ENCODE measurements at places on chromosomes 7 and 10. TPM values are rescaled to one million over a fixed set of nuclear protein-coding genes. Genes with fewer than 3 reads are reported as not detected.

Gene MOSPD3
- 25.9 TPM for total RNA-seq

Gene BMPR1A
- 31.3 TPM for total RNA-seq

Gene ZNF365
- 2.0 TPM for total RNA-seq

Gene ASAH2B
- total RNA-seq: 1.0 TPM

Gene PSTK
- 3.4 TPM for total RNA-seq

Gene KIF11
- total RNA-seq: 4.3 TPM

Gene SLC26A5
- total RNA-seq: 1.2 TPM

Gene GATA3
- 91.0 TPM for total RNA-seq

Gene NODAL
- total RNA-seq: not detected

Gene ZNF282
- total RNA-seq: 31.0 TPM

Gene NEUROG3
- total RNA-seq: not detected

Gene MEIG1
- not detected for total RNA-seq

GRCh38 chr7:38824948-38825347 lies 84.0 kb downstream of the VPS41 start:
- no peak for DNase-seq

DNA sequence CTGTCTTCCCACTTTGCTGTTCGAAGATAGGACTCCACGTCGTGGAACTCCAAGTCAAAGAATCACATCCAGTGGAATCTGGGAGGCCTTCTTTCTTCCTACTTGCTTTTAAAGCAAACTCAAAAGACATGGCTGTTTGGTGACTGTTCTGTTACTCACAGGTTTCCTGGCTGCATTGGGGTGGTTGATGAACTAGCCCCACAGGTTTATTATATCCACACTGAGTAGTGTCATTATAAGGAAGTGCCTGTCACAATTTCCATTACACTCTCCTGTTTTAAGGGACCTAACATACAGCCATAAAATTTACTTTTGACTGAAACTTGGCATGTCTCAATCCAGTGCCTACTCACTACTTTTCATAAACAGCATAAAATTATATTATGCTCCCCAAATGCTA lies 287.3 kb upstream of the SP4 start:
- no peak for DNase-seq

DNA sequence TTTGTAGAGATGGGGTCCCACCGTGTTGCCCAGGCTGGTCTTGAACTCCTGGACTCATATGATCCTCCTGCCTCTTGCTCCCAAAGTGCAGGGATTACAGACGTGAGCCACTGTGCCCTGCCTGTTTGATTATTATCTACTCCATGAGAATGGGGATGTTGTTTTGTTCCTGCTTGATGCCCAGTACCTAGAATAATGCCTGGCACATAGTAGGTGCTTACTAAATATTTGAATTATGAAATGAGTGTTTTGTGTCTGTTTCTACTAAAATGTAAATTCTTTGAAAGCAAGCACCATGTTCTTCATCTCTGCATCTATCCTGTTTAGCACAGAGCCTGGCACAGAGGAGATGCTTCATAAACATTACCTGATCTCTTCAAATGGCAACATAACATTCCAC lies 40.9 kb downstream of the ZNF783 start:
- no peak for DNase-seq

- DNase-seq: no peak
Observed at GRCh38 chr7:12130609-12131008, 80.5 kb upstream of the TMEM106B start.

GRCh38 chr7:75638594-75639070 lies 100.1 kb downstream of the HIP1 start:
- peak; percentile 84 for DNase-seq

DNA sequence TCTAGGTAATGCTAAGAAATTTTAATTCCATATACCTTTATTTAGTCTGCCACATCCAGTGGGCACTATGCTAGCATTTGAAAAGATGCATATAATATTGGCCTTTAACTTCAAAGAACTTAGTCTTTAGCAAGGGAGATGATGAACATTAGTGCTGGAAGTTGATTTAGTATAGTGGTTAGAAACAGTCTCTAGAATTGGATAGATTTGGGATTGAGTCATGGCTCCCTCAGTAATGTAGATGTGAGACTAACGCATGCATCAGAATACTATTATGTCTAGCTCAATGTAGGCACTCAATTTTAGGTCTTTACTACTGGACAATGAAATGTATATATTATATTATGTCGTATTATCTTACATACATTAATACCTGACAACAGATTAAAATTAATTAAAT lies 5.8 kb downstream of the DKK1 start:
- no peak for DNase-seq

GRCh38 chr7:16028103-16028502 lies 341.6 kb upstream of the MEOX2 start:
- no peak for DNase-seq

- no peak for DNase-seq
Observed at GRCh38 chr10:6148908-6149307, 53.8 kb upstream of the PFKFB3 start.

DNA sequence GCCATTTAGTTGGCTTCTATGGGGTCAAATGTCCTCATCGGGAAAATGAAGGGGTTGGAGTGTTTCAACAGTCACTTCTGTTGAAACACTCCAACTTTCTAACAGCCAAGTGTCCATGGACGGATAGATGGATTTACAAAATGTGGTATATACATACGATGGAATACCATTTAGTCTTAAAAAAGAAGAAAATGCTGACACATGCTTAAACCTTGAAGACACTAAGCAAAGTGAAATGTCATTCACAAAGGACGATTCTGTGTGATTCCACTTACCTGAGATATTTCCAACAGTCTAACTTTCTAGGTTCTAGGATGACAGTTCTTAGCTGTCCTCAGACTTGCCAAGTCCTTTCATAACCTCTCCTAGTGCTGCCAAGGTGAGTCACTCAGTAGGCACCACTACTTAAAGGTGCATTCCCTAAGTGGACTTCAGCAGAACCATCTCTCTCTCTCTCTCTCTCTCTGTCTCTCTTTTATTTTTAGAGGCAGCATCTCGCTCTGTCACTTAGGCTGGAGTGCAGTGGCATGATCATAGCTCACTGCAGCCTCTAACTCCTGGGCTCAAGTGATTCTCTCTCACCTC lies 69.0 kb downstream of the DENND2A start:
- no peak for DNase-seq

- DNase-seq: no peak
Observed at GRCh38 chr7:3408814-3409595, 108.0 kb downstream of the SDK1 start.

GRCh38 chr10:114239117-114239993 lies at the start of gene VWA2:
VWA2 (plus strand) TSS chr10:114239254; CDS start chr10:114248714, 9,460 bp downstream.
- no peak for DNase-seq

DNA sequence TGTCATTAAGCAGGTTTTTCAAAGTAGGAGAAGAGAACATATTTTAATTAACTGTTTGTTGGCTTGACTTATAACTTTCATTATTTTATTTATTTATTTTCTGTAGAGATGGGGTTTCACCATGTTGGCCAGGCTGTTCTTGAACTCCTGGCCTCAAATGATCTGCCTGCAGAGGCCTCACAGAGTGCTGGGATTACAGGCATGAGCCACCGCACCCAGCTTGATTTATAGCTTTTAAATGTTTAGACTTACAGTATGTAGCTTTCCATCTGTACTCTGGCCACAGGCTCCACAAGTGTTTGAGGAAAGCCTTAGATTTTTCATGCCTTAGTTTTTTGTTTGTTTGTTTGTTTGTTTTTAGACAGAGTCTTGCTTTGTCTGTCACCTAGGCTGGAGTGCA lies 72.7 kb upstream of the IFRD1 start:
- no peak for DNase-seq

GRCh38 chr10:667096-667495 lies 22.4 kb downstream of the DIP2C start:
- no peak for DNase-seq

DNA sequence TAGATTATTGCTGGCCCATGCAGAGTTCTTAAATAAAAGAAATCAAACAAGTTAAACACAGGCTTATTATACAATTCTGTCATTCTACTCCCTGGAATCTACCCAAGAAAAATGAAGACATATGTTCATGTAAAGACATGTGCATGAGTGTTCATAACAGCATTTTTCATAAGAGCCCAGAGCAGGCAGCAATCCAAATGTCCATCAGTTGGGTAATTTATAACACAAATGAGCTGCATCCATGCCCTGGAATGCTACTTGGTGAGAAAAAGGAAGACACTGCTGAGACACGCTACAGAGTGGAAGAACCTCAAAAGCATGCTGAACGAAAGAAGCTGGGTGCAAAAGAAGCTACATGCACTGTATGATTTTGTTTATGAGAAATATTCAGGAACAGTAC lies 342.6 kb downstream of the TCERG1L start:
- DNase-seq: no peak

- DNase-seq: peak; percentile 82
Observed at GRCh38 chr7:148699024-148699781, 500 bp downstream of the CUL1 start.

GRCh38 chr10:102948176-102948575 lies 30.1 kb downstream of the CNNM2 start:
- no peak for DNase-seq

GRCh38 chr10:114021717-114022680 lies 21.7 kb upstream of the ADRB1 start:
- no peak for DNase-seq

- no peak for DNase-seq
Observed at GRCh38 chr7:121530227-121531174, 134.4 kb upstream of the FAM3C start.

DNA sequence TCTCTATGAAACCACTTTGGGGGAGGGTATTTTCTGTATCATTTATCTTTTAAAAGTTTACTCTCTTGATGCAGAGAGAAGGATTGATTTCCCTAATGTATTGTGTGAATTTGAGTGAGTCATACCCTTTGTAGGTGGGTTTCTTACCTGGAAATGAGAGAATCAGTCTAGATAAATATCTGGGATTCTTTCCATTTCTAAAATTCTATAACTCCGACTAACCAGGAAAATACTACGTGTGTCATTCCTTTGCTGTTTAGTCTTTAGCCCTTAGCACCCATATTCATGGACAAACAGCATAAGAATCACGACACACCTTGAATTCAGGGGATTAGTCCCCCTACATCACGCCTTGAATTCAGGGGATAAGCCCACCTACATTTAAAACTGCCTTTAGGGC lies 139.1 kb downstream of the GATA3 start:
- no peak for DNase-seq

DNA sequence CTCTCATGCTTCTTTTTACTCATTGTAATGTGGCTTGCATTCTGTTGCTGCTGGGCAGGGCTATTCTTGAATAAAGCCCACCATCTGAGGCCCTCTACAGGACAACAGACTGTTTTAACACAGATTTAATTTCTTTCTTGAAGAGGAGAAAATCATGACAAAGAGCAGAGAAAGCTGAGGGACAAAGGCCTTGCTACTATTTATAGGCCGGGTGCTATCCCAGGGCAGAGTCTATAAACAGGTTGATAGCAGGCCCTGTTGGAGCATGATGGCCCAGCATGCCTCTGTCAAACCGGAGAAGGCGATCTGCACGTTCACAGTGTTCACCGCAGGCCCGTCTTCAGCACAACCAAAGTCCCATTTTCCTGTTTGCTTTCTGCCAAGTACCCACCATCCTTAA lies 3.0 kb downstream of the VIPR2 start:
- DNase-seq: no peak

DNA sequence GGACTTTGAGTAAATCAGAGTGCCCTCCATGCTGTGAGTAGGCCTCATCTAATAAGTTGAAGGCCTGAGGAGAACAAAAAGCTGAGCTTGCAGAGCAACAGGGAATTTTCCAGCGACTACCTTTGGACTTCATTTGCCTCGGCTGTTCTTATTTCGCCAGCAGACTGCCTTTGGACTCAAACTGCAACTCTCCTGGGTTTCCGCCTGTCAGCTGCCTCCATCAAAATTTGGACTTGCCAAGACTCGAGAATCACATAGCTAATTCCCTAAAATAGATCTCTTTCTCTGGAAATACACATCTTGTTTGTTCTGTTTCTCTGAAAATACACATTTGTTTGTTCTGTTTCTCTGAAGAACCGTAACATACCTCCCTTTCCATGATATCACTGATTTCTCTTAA lies 93.8 kb downstream of the ITGB8 start:
- no peak for DNase-seq

DNA sequence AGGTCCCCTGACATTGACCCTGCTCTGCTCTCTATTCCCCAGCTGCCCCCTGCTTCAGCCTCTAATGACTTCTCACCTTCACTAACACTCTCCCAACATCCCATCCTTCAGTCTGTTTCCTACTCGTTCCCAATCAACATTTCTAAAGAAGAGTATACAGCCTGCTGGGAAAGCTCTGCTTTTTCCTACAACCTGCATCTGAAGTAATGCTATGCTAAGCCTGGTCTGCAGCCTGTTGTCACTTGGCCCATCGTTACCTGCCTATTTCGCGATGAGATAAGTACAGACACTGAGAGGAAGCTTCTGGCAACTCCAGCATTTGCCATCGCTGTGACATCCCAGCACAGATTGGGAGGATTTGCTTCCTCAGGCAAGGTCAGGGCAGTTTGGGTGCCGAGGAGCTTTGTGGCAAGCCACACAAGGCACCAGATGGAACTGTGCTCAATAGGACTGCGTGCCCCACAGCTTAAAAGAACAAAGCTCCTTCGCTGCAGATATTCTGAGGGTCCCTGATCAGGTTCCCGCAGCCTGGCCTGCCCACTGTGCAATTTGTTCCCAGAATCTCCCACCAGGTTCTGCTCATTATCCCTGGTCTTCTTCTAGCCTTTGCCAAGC lies 51.4 kb downstream of the PKD1L1 start:
- no peak for DNase-seq

DNA sequence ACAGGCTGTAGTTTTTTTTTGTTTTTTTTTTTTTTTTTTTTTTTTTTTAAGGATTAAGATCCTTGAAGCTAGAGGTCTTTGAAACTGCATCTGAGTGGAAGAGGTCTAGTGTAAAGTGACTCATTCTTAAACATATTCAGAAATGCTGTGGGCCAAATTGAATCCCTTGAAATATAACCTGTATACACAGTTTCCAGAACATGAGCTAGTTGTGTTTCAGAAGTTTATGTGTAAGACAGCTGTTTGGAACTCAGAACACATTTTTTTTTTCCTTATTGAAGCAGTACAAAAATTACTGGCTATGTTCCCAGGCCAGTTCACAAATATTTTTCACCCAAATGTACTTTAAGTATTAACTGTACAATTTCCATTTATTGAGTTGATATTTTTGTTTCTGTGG lies 67.9 kb downstream of the PPP1R9A start:
- DNase-seq: no peak

DNA sequence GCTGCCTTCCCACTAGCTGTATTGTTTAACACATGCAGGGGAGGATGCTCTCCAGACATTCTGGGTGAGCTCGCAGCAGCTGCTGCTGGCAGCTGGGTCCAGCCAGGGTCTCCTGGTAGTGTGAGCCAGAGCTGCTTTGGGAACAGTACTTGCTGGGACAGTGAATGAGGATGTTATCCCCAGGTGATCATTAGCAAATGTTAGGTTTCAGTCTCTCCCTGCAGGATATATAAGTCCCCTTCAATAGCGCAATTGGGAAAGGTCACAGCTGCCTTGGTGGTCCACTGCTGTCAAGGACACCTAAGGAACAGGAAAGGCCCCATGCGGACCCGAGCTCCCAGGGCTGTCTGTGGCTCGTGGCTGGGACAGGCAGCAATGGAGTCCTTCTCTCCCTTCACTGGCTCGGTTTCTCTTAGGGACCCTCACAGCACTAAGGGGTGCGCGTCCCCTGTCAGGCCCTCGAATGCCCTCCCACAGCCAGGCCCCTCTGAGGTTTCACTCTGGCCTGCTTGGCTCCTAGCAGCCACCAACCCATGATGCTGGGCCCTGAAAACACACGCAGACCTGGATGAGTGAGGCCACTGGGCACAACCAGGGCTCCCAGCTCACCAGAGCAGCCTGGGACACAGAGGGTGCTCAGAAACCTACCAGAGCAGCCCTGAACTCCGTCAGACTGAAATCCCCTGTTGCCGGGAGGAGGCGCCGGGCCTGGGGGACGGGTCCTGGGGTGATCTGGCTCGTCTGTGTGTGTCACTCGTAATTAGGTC lies 173.0 kb upstream of the LANCL2 start:
- DNase-seq: no peak
